ENCODE measurements at places on chromosomes 2 and 18. TPM values are rescaled to one million over a fixed set of nuclear protein-coding genes. Genes with fewer than 3 reads are reported as not detected.

The REG3G gene
- total RNA-seq: not detected

The STARD6 gene
- total RNA-seq: not detected

The SERPINB12 gene
- total RNA-seq: not detected

DNA sequence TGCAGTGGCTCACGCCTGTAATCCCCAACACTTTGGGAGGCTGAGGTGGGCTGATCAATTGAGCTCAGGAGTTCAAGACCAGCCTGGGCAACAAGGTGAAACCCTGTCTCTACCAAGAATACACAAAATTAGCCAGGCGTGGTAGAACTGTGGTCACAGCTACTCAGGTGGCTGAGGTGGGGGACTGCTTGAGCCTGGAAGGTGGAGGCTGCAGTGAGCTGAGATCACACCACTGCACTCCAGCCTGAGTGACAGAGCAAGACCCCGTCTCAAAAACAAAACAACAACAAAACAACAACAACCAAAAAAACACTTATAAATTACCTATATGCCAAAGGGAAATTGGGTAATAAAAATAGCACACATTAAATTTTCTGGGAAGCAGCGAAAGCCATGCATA, 141.6 kb downstream of the HDAC4 start:
- no peak for DNase-seq

- DNase-seq: no peak
These were observed 150.8 kb downstream of the THSD7B start for GRCh38 chr2:136916131-136916530.

DNA sequence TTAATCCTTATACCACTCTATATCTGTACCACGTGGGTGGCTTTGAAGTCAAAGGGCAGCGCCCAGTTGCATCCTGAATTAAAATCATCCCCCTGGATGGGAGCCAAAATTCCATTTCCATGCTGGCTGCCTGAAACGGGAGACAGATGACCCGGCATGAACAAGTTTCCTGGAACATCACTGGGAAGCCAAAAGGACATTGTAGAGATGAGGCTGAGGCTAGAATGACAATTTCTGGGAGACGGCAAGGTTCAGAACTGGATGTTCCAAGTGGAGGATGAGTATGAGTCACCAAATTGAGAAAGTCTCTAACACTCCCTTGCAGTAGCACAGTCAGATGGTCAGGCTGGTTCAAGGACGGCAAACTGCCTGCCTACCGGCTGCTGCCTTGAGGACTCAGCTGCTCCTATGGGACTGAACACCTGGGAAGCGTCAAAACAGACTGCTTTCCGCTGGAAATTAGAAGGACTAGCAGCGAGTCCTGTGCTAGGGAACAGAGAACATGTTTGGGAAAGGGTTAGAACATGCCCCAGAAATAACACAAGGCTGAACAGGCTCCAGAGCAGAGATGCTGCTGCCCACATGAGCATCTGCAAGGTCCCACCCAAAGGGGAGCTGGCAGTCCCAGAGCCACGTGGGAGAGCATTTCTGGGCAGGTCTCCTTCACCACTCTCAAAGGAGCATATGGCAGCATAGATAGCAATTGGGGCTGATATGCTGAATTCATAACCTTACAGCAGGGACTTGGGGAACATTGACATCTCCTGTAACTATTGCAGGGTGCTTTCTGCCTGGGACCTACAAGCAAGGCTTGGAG, 32.0 kb downstream of the YPEL5 start:
- no peak for DNase-seq

DNA sequence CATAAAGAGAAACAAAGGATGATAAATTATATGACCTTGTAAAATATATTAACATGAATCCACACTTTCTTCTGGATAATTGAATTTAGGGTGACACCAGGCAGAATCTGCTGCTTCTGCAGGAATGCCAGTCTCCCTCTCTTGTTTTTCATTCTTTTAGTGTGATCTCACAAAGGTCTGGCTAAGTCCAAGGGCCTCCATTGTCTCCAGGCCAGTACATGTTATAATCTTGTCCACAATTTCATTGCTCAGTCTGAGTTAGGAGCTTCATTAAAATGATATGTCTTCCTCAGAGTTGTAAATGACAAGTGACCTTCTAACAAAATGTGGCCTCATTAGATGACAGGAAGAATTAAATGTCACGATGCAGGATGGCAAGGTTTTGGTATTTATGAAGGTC, 110.2 kb downstream of the APOB start:
- no peak for DNase-seq

All from chondrocyte (in vitro differentiated cells).